ENCODE measurements at places on chromosomes 6 and 20.

DNA sequence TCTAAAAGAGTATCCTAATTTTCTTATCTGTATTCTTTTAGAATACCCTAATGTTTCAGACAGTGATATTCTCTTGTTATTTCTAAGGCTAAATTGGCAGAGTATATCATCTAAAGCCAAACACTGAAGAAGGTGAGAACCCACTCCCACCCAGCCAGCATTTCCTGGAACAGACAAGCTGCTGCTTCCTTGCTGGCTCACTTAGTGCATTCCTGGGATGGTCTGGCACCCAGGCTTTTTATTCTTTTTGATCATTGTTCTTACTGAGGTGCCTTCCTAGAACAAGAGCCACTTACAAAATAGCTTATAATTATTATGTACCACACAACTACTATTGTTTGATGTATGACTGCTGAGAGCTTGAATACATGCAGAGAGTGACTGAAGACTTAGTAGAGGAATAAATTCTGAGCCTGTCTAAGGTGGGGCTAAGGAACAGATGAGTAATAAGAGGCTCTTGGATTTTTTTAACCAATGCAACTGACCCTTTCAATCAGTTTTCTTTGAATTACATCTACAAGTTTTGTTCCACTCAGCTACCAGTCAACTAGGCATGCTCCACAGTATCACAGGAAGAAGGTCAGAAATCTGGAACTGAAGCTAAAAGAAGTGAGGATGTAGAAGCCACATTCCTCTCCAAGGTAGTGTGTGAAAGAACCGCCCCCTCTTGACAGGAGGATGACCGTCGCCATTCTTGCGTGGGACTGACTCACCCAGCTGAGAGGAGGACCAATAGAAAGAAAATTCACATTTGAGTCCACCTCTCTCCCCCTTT lies 30.1 kb downstream of the PRPH2 start:
- DNase-seq = no peak

DNA sequence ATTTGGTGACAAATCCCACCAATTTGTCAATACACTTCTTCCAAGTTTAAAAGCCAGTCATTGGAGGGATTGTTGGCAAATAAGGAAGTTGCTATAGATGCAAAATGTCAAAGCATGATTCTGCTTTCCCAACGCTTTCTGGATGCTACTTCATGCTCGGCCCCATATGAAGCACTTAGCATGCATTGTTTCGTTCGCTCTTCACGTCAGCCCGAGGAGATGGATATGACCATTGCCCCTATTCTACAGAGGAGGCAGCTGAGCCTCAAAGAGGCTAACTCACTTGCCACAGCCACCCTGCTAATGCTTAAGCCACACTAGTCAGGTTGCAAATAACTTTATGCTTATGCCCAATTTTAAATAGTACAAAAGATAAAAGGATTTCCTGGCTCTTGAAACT lies 2.8 kb upstream of the NXT1 start:
- no peak for DNase-seq

- DNase-seq = no peak
Observed at GRCh38 chr6:2047855-2048254, 197.6 kb downstream of the GMDS start.

GRCh38 chr6:88263591-88263990 lies 97.4 kb upstream of the CNR1 start:
- DNase-seq = no peak

Measured in NCI-H774 (cell line).